ENCODE measurements at places on chromosomes 12 and 14.
A peak's percentile ranks its signal among the peaks of the same experiment; 100 is the strongest.

GRCh38 chr14:89231426-89232113 lies 185.5 kb downstream of the FOXN3 start:
- no peak for DNase-seq

DNA sequence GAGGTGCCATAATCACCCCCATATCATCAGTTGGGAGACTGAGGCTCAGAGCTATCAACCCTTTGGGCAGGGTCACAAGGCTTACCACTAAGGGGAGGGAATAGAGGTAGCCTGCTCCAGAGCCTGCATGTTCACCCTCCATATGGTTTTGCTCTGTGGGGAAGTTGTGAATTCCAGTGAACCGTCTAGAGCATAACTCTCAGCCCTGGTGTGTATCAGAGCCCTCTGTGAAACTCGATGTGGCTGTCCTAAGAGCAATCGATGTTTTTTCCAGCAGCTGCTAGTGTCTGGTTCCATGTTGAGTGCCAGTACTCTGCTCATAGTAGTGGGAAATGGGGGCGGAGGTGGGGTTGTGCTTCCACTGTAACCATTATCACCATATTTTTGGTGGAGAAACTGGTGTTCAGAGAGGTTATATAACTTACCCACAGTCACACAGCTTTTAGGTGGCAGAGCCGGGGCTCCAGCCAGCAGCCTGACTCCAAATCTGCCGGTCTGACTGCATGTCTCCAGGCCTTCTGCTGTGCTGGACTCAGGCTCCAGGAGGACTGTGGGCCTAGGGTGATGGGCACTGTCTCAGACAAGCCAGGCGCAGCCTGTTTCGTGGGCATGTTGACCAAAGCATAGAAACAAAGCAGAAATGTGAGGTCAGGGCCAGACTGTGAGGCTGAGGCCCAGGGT lies 104.2 kb downstream of the ADCK1 start:
- DNase-seq, result no peak

DNA sequence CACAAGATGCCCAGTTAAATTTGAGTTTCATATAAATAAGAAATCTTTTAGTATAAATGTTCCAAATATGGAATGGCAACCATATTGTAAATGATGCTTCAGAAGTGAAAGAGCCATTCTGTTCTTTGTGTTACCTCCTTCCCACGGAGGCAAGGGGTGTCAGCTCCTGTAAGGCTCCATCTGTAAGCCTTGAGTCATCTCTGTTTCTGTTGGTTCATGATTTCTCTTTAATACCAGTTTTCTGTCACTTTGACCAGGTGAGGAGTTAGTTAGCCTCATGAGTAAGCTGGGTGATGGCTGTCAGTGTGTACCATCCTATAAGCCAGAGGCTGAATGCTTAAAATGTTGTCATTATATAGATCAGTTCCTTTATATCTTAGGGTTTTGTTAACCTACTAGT lies 61.9 kb downstream of the TMEM30B start:
- DNase-seq, result no peak

GRCh38 chr12:9606736-9607372 lies 862 bp downstream of the KLRB1 start:
- no peak for DNase-seq

- no peak for DNase-seq
Observed at GRCh38 chr12:127271776-127272175, 995.2 kb upstream of the TMEM132C start.

- DNase-seq, result no peak
Observed at GRCh38 chr14:102317564-102318248, 1.8 kb upstream of the ZNF839 start.

DNA sequence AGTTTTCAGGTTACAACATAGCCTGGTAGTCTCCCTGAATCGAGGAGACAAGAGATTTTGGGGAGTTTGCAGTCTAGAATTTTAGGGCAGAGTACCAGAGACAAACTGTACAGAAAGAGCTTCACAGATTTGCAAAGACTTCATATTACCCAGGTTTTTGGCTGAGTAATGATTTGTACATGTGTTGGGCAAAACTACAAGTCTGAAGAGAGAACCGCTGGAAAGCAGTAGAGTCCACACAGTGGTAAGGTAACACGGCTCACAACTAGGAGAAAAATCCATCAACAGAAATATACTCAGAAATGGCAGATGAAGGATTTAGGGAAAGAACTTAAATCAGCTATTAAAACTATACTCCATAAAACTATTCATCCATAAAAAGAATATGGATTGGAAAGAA lies 25.7 kb downstream of the FBXO33 start:
- no peak for DNase-seq

DNA sequence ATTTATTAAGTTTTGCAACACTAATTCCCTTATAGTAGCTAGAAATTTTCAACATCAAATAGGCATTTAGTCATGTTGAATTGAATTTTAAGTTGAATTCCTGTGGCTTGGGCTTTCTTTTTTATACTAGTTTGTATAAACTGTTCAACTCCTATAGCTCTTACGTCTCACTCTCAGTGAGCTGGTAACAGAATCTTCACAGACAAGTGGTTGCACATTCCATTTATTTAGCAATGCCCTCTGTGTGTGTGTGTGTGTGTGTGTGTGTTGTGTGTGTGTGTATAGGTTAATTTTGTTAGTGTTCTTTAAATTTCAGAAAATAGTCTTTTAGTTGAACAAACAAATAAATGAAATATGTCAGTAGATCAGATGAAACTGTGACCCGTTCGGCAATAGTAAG lies 425.0 kb downstream of the NPAS3 start:
- no peak for DNase-seq

GRCh38 chr12:67520606-67521005 lies 127.9 kb upstream of the DYRK2 start:
- no peak for DNase-seq

DNA sequence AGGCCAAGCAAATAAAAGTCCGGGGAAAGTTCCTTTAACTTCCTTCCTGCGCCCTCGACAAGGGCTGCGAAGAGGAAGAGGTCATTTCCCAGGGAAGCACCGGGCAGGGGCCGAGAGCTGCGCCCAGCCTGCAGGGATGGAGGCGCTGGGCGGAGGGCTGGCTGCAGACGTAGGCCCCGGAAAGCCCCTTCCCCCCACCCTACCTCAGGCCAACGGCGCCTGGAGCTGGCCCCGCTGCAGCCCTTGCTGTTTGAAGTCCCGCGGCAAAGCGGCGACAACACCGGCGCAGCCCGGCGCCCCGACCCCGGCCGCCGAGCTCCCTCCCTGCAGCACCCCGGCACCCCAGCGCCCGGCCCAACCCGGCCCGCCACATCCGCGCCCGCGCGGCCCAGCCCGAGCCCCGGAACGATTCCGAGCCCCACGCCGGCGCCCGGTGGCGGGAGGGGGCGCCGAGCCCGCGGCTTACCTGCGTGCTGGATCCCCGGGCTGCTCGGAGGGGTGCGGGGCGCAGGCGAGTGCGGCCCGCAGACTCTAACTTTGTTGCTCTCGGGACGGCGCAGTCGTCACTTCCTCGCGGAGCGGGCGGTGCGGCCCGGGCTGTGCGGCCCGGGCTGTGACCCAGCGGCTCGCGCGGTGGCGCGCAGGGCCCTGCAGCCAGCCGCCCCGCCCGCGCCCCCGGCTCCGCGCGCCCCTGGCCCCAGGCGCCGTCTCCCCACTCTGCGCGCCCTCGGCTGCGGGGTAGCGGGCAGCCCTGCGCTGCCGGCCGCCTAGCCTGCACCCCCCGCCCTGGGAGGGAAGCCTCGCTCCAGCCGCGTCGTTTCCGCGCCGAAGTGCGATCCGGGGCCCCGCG lies 64.8 kb upstream of the PTGR2 start:
- DNase-seq, result peak; percentile 43

- no peak for DNase-seq
Observed at GRCh38 chr12:99619389-99620158, 28.0 kb upstream of the GARIN6 start.

GRCh38 chr12:111268738-111269572 lies 99.9 kb downstream of the PHETA1 start:
- DNase-seq, result no peak

DNA sequence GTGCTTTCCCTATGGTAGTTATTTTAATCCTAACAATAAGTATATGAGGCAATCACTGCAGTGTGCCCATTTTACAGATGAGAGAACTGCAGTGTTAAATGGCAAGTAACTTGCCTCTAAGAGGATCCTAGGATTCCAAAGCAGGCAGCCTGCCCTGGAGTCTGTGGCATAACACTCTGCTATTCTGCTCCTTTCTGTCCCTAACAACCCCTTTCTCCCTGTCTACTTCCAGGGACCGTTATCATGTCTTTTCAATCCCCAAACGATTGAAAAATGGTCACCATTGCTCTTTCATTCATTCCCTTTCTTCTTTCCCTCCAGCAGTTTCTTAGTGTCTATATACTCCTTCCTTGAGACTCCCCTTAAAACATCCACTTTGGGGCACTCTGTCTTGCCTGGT lies 1.3 kb upstream of the ANO2 start:
- DNase-seq, result no peak

DNA sequence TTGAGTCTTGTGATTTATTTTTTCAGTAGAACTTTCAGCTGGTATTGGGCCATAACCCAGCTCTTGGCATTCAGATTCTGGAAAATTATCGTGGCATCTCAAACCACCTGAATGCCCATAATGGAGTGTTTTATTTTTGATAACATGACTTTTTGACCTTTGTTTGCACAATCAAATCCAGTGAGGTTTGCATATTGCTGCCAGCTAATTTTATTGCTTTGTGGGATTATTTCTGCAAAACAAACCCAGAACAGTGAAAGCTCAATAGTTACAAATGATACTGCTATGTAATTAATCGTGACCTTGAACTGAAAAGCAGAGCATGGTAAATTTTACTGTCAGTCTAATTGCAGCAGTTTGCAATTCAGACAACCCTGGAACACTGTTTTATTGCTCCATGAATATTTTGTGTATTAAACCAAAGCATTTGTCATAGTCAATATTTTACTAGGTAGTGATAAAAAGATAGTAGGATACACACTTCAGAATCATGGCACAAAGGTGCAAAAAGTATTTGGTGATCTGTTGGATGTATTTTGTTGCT lies 255.2 kb upstream of the NAV3 start:
- DNase-seq, result no peak

- peak; percentile 24 for DNase-seq
Observed at GRCh38 chr12:68611094-68611805, 551 bp downstream of the RAP1B start.

- DNase-seq, result no peak
Observed at GRCh38 chr12:40618636-40619035, 73.6 kb upstream of the CNTN1 start.

DNA sequence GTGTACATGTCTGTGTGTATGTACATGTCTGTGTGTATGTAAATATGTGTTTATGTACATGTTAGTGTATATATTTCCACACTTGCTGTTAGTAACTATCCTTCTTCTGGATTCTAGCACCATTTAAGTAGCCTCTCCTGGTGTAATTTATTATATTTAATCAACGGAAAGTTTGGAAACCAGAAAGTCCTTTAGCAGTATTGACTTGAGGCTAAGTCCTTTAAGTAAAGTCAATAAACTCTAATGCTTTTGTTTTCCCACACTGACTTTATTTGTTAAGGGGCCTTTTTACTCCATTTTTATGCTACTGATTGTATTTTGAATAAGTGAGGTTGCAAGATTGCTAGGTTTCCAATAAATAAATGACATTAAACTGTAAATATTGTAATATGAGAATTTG lies 876.4 kb upstream of the SEL1L start:
- no peak for DNase-seq
